ENCODE measurements at places on chromosomes 3 and 15.

DNA sequence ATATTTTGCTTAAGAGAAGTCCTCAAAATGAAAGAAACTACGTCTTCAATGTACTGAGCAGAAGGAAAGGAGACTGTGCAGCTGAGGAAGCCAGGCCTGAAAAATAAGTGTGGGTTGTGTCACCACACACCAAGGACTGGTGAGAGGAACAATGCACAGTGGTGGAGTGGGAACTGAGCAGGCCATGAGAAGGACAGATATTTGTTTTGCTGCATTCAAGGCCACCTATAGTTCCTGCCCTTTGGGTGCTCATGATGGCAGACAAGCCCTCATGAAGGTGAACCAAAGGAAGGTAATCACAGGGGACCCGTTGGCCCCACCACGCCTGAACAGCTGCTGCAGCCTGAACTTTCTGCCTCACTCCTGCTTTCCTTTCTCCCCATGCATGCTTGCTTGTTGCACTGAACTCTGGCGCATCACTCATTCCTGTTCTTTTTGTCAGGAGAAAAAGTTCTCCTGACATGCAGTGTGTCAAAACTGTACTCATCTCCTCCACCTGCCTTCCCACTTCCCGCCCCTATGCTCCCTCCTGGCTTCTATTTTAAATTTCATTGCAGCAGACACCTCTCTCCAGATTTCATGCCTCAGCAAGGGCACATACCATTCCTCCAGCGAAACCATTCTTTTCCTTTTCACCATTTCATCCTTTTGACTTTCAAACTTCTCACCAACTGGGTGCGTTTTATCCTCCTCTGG is 2.2 kb upstream of the RNF7 start:
- DNase-seq = no peak

DNA sequence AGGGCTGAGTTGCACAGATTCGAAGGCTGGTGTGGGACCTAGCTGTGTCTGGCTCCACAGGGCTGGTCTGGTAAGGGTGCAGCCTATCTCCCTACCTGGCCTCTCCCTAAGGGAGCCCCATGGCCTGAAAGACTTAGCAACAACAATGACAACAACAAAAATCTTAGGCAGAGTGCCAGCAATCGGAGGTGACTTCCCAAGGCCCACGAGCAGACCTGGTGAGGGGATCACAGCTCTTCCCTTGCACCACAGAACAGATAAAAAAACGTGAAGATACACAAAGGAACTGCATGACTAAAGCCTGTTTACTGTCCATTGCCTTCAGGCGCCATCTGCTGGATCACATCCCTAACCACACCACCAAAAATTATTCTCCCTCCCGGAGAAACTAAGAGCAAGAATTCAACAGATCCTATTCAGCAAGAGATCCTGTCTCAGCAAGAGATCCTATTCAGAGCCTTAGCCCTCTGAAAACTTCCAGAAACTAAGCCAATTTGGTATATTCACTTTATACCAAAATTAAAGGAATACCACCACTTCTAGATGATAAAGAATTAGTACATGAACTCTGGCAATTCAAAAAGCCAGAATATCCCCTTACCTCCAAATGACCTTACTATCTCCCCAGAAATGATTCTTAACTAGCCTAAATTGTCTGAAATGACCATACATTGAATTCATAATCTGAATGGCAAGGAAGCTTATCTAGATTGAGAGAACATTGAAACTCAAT is 24.1 kb upstream of the OR5K4 start:
- peak; percentile 17 for DNase-seq

DNA sequence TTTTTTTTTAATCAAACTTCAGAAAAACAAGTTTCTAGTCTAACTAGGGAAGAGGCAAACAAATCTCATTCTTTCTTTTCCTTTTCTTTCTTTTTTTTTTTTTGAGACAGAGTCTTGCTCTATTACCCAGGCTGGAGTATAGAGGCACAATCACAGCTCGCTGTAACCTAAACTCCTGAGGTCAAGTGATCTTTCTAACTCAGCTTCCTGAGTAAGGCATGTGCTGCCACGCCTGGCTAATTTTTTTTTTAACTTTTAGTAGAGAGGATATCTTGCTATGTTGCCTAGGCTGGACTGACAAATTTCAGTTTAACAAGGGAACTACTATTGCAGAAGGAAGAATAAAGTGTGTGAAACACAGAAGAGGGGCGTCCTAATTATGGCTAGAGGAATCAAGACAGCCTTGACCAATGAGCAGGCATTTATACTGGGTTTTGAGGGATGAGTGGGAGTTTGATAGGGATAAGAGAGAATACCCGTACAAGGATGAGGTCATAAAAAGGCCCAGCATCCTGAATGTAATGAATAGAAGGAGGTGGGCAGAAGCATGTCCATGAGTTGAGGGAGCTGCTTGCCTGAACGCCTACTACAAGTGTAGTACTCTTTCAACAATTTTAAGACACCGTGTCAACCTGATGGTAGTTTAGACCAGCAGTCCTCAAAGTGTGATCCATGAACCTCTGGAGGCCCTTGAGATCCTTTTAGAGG is 6.7 kb upstream of the ZFAND6 start:
- DNase-seq = no peak

DNA sequence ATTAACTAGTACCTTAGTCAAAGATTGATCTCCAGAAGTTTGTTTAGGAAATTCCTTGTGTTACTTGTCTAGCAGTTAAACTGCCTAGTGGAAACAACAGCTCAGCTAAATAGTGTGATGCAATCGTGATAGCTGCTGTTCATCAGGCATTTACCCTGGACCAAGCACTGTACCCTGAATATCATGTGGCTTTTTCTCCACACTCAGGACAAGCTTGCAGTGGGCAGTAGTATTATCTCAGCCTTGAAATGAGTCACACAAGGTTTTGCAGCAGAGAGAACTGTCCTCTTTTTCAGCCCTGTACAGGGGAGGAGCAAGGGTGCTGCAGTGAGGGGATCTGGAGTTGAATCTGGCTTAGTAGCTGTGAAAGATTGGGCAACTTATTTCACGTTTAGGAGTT is 208.4 kb downstream of the TP63 start:
- DNase-seq = no peak

- DNase-seq = no peak
Observed at GRCh38 chr15:47932951-47933641, 187.7 kb upstream of the SLC24A5 start.

- DNase-seq = no peak
Observed at GRCh38 chr15:43346305-43346704, 15.9 kb upstream of the LCMT2 start.

DNA sequence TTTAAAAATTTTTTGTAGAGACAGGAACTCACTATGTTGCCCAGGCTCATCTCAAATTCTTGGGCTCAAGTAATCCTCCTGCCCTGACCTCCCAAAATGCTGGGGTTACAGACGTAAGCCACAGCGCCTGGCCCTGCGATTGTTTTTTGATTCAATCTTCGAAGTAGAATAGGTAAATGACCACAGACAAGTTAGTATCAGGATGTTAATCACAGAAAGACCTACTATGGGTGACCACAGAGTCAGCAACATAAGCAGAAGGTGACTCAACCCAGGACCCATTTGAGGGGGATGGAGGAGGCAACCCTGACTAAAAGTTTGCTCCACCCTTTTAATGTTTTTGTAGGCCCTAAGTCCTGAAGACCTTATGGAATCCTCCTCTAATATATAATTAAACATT is 10.0 kb upstream of the USP3 start:
- no peak for DNase-seq

DNA sequence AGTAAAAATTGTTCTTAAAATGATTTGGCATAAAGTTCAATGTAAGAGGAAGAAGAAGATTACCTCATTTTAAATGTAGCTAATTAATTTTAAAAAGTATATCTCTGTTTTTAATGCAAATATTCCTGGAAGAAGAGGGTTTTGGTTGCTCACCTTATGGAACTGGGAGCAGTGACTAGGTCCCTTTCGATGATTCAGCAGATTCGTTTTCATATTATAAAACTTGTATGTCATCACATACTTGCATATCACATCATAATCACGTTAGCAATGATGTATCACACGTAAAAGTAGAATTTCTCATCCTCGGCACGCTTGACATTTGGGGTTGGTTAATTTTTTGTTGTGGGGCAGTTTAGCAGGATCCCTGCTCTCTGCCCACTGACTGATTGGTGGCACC is 47.6 kb downstream of the GPR160 start:
- no peak for DNase-seq

All from NCI-H510A treated with DMSO at 0.1 percent for 48 hours (cell line).